ENCODE measurements at places on chromosomes 5 and 9. TPM values are rescaled to one million over a fixed set of nuclear protein-coding genes. Genes with fewer than 3 reads are reported as not detected.

The RNF183 gene
- total RNA-seq = under 0.01 TPM

The CSF2 gene
- total RNA-seq = not detected

The CYLC2 gene
- not detected for total RNA-seq

The ARHGEF39 gene
- total RNA-seq = 1.5 TPM

The PCSK1 gene
- total RNA-seq = 0.20 TPM

The GPX8 gene
- 85.6 TPM for total RNA-seq

The NXNL2 gene
- total RNA-seq = not detected

The RANBP6 gene
- total RNA-seq = 19.8 TPM

The IL31RA gene
- total RNA-seq = 0.37 TPM

The FBP2 gene
- under 0.01 TPM for total RNA-seq

The TMEM267 gene
- 10.0 TPM for total RNA-seq

The NDUFA8 gene
- 20.5 TPM for total RNA-seq

The PCDHGA7 gene
- total RNA-seq = 1.8 TPM

The ABO gene
- not detected for total RNA-seq

The GLRX gene
- 112 TPM for total RNA-seq

The GFRA3 gene
- not detected for total RNA-seq

The RAPGEF1 gene
- total RNA-seq = 36.4 TPM

The IL3 gene
- total RNA-seq = not detected

The PCDHGB5 gene
- 12.1 TPM for total RNA-seq

The GRXCR2 gene
- not detected for total RNA-seq

The DBH gene
- total RNA-seq = not detected

The ALDH1B1 gene
- 31.6 TPM for total RNA-seq

The LCNL1 gene
- 0.37 TPM for total RNA-seq

The PCDHGA3 gene
- 1.2 TPM for total RNA-seq

The PLPP7 gene
- 13.6 TPM for total RNA-seq

The RNF208 gene
- not detected for total RNA-seq

The JAKMIP2 gene
- 1.1 TPM for total RNA-seq

The ATP10B gene
- not detected for total RNA-seq

The FIBCD1 gene
- 1.8 TPM for total RNA-seq

The PCDHA10 gene
- total RNA-seq = under 0.01 TPM

The CAVIN4 gene
- 0.78 TPM for total RNA-seq

The SPINK4 gene
- not detected for total RNA-seq

The DPM2 gene
- 18.7 TPM for total RNA-seq

The ADGRD2 gene
- total RNA-seq = not detected

The EFNA5 gene
- total RNA-seq = 11.1 TPM

The PCDHGA10 gene
- total RNA-seq = 6.8 TPM

The INSL6 gene
- not detected for total RNA-seq

The PCDHGA8 gene
- 1.8 TPM for total RNA-seq

The NTNG2 gene
- total RNA-seq = 0.37 TPM

The GCNT4 gene
- total RNA-seq = 0.39 TPM

The TAF1L gene
- total RNA-seq = not detected

The PTCH1 gene
- total RNA-seq = 6.6 TPM

The MARCHF11 gene
- not detected for total RNA-seq

The CDC25C gene
- total RNA-seq = 11.9 TPM

The TCF7 gene
- 20.9 TPM for total RNA-seq

The CARTPT gene
- total RNA-seq = not detected

The KIF20A gene
- total RNA-seq = 63.9 TPM

The UTP15 gene
- total RNA-seq = 31.9 TPM

The ZNF883 gene
- total RNA-seq = 2.0 TPM

The NR5A1 gene
- not detected for total RNA-seq

The ZNF367 gene
- total RNA-seq = 14.9 TPM

The WDR55 gene
- 36.0 TPM for total RNA-seq

The PCDHGB2 gene
- total RNA-seq = 1.1 TPM

Measured in subcutaneous preadipocyte (primary cell).